ENCODE measurements at places on chromosomes 11 and 22. TPM values are rescaled to one million over a fixed set of nuclear protein-coding genes. Genes with fewer than 3 reads are reported as not detected.

GRCh38 chr22:39638958-39639357 is 68.4 kb downstream of the CACNA1I start:
- no peak for DNase-seq

GRCh38 chr11:5881756-5882155 is 1.3 kb downstream of the OR52E4 start:
- no peak for DNase-seq

DNA sequence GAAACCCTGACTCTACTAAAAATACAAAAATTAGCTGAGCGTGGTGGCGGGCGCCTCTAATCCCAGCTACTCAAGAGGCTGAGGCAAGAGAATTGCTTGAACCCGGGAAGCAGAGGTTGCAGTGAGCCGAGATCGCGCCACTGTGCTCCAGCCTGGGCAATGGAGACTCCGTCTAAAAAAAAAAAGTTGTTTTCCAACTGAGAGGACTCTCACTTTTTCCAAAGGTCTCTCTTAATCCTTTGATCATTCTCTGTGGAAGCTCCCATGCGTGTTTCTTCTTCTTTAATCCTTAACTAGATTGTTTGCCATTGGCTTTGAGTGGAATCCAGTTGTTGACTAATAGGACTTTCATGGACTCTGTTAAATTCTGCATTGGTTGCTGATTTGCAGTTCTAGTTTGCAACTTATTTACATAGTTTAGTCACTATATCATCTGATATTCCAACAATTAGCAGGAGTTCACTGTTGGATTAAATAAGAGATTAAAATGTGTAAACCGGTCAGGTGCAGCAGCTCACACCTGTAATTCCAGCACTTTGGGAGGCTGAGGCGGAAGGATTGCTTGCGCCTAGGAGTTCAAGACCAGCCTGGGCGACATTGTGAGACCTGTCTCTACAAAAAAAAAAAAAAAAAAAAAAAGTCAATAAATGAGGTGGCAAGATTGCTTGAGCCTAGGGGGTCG is 79.7 kb downstream of the C22orf31 start:
- no peak for DNase-seq

DNA sequence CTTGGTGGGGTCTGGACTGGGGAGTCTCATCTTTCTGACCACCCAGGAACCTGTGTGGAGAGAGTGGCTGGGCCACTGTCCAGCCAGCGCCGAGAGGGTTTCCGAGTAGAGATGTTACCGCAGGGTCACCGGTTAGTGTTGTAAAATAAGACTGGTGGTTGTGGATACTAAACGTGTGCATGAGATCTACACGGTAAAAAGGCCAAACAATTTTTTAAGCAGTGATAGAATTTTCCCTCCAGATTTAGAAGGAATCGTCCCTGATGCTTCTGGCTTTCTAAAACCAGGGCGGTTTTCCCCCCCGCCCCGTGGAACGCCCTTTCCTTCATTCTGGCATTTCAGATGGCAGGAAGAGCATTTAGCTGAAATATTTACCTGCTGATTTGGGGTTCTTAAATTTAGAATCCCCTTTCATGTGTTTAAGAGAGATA is 72.6 kb upstream of the PPARA start:
- DNase-seq = no peak

DNA sequence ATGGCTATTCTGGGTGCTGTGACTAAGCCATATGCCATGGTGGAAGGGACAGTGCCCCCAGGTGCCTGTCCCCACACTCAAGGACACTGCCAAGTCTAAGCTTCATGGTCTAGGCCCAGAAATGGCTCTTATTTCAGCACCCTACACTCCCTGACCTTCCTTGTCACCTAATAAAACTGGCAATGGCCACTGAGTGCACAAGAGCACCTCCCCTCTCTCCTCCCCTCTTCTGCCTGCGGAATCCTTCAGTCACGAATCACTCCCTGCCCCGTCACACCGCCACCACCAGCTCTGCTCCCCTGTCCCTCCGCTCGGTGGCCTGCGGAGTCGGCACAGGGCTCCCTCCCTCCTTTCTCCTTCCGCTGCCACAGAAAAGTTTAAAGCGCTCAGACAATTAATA is 19.0 kb upstream of the LMO1 start:
- DNase-seq = no peak

- no peak for DNase-seq
These were observed 886.3 kb downstream of the NTM start for GRCh38 chr11:132256528-132257279.

DNA sequence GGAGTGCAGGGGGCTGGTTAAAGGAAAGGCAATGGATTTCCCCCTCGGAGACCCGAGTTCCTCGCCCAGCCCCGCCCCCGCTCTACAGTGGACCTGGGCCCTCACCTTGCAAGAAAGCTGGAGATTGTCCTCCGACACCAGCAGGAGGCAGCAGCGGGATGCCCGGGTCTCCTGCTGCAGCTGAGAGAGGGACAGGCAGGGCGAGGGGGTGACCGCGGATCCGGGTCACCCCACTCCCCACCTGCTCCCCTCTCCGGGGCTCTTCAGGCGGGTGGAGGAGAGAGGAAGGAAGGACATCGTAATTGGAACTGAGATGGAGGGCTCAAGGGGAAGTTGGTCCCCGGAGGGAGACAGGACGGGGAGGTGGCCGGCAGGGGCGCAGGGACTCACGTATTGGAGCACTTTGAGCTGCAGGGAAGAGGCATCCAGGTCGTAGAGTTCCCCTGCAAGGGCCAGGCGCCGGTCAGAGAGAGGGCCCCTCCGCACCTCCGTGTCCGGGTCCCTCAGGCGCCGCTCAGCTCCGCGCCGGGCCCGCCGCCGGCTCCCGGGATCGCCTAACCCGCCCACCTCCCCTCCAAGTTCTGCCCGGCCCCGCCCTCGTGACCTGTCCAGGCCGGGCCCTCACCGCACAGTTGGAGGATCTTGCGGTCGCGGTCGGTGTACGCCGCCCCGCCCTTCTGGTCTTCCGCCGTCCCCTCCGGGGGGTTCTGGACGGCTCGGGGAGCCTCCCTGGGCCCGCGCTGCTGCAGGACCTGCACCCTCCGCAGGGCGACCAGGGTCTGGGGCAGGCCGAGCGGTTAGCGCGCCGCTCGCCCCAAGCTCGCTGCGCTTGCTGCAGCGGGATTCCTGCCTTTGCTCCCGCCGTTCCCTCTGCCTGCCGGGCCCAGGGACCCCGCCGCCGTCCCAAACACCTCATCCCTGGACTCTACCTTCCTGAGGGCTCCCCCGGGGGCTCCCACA is 84.1 kb downstream of the PDE2A start:
- no peak for DNase-seq

GRCh38 chr22:22547226-22547625 is 11.8 kb downstream of the PRAME start:
- DNase-seq = no peak

GRCh38 chr11:18608376-18608775 is 8.8 kb downstream of the MISFA start:
- no peak for DNase-seq

RAB38 gene
- total RNA-seq = 0.42 TPM

DDIAS gene
- total RNA-seq = 7.2 TPM

MS4A1 gene
- not detected for total RNA-seq
